ENCODE measurements at places on chromosomes 12 and 14.

DNA sequence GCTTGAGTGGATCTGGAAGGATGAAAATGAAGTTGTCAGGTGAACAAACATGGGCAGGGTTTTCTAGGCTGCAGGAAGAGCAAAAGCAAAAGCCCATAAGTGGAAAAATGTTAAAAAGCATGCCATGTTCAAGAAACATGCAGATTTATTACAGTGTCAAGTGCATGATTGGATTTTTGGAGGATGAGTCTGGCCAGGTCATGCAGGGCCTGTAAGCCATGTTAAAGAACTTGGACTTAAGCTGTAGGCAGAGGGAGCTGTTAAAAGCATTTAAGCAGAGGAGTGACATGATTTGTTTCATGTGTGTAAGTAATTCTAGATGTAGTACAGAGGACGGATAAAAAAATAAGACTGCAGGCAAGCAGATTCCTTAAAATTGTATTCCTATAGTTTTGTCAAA, 16.3 kb upstream of the SINHCAF start:
- no peak for DNase-seq

DNA sequence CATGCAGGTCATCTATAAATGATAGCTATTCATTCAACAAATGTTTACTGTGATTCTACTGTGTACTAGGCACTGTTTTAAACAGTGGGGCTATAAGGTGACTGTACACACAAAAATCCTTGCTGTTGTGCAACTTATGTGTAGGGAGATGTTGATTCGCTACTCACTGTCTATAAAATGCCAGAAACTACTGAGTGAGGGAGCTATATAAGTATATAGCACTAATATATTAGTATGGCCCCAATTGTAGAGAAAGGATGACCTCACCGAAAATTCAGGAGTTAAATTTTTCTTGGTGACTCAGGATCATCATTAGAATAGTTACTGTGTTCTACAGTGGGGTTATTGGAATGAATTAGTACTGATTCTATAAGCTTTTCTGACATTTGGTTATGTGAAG, 117.4 kb downstream of the TGFB3 start:
- DNase-seq, result no peak

DNA sequence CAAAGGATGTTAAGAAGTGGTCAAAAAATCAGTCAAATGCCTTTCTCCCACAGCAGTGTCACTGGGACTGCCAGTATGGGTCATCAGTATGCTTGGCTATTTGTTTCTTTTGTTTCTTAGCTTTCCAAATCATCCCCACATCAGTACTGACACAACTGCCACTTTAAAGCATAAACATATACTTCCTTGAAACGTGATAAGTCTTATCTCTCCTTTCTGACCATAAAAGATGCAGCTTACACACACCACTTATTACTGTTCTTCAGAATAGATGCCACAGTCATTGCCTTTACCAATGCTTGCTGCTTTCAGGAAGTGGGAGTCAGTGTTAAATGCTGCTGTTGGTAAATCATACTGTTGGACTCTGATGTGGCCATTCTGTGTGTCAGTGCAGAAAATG, 18.6 kb upstream of the GARIN2 start:
- no peak for DNase-seq

- no peak for DNase-seq
These were observed 15.4 kb upstream of the C12orf75 start for GRCh38 chr12:105315130-105315529.

DNA sequence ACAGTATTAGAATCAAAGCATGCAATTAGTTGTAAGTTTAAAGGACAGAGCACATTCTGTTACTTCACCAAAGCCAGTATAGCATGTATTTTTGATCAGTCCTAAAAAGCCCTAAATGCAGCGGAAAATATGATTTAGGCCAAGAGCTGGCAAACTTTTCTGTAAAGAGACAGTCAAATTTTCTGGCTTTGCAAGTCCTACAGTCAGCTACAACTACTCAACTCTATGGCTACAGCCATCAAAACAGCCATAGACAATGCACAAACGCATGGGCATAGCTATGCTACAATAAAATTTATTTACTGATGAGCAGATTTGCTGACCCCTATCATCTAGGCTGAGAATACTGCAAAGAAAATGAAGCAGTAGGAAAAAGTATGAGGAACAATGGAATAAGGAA, 52.9 kb downstream of the ATXN2 start:
- DNase-seq, result no peak

DNA sequence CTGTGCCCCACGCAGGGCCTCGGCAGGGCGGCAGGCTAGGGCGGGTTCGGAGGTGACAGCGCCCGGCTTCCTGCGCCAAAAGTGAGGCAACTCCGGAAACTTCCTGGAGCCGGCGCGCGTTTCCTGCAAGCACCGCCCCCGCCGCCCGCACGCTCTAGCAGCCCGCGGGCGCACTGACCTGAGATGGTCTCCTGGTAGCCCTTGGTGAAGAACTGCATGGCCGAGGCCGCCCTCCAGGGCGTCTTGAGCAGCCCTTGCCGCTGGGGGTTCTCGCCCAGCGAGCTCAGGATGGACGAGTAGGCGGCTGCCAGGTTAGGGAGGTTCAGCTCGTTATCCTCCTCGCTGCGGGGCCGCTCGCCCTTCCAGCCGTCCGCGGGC, 494 bp downstream of the GCH1 start:
- peak; percentile 46 for DNase-seq

GRCh38 chr12:2295941-2296461, 243.2 kb downstream of the CACNA1C start:
- DNase-seq, result no peak

GRCh38 chr14:56752428-56752827, 57.9 kb downstream of the OTX2 start:
- no peak for DNase-seq

DNA sequence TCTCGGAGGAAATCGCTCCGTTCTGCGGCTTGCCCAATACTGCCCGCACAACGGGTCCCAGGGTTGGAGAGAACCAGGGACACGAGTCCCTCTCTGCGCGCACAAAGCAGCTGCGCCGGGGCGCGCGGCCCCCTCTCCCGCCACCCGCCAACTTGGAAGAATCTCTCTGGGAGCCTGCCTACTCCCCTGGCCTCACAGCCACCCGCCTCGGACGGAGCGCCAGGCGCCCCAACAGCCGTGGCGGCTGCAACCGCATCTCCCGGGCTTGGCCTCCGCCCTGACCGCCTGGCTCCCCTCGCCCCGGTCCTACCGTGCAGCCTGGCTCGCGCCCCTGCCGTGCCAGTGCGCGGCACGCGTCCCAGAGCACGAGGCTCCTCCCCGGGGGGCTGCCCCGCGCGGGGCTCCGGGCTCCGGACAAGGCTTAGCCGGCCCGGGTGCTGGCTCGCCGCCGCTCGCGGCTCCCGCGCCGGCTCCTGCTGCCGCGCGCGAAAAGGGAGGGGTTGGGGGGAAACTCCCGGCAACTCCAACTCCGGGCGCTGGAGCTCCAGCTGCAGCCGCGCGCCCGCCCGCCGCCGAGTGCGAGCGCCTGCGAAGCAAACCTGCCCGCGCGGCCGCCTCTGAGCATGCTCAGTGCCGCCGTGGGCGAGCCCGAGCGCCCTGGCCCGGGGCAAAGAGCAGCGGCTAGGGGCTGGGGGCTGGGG, at the start of gene STXBP6:
STXBP6 (minus strand) TSS at position 580 of the 701 bp plus-strand sequence. CDS start 75,329 bp downstream, outside the sequence.
- DNase-seq, result peak; percentile 63

- no peak for DNase-seq
These were observed 19.5 kb downstream of the SNW1 start for GRCh38 chr14:77741438-77741837.

DNA sequence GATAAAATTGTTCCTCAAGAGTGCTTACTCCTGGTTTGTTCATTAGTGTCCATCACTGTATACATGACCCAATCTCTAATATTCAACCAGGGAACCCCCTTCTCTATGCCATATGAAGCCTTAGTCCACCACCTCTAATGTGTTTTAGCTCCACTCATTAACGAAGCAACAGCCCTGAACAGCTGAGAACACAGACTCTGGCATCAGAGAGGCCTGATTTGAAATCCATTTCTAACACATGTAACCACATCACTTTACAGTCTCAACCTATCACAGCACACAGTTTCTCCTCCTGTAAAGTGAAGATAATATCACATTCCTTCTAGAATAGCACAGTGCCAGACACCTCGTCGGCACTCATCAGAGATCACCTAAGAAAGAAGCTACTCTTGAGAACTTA, 64.3 kb downstream of the C2CD5 start:
- no peak for DNase-seq

GRCh38 chr12:13337791-13338190, 141.3 kb downstream of the EMP1 start:
- no peak for DNase-seq

DNA sequence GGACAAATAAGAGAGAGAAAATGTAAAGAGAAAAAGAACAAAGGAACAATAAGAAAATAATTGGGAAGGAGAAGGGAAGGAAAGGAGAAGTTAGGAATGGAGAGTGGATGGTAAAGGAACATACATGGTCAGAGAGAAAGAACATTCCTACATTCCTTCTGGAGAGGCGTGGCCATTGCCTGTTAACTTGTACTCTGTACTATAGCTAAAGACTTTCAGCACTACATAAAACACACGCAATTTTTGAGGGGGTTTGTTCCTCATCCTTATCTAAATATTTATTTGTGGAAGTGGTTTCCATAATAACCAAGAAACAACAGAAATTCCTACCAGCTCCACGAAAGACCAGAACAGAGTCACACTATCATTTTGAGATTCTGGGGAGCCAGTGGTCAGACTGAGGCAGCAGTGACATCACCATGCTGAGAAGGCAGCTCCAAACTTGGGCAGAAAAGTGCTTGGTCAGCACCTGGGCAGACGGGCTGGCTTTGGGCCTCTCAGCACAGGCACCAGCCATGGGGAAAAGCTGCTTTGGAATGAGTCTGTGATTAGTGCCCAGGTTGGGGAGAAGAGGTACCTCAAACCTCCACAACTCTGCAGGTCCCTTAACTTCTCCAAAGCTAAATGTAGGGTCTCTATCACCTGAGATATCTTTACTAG, 125.9 kb upstream of the NTF3 start:
- no peak for DNase-seq

DNA sequence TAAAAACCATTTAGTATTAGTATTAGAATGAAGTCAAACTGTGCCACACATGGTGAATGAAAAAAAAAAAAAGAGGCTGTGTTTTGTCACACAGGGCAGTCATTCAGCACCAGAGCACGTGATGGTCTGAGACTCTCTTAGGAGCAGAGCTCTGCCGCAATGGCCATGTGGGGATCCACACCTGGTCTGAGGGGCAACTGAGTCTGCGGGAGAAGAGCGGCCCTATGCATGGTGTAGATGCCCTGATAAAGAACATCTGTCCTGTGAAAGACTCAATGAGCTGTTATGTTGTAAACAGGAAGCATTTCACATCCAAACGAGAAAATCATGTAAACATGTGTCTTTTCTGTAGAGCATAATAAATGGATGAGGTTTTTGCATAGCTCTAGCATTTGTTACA, 12.2 kb upstream of the BDKRB1 start:
- no peak for DNase-seq

DNA sequence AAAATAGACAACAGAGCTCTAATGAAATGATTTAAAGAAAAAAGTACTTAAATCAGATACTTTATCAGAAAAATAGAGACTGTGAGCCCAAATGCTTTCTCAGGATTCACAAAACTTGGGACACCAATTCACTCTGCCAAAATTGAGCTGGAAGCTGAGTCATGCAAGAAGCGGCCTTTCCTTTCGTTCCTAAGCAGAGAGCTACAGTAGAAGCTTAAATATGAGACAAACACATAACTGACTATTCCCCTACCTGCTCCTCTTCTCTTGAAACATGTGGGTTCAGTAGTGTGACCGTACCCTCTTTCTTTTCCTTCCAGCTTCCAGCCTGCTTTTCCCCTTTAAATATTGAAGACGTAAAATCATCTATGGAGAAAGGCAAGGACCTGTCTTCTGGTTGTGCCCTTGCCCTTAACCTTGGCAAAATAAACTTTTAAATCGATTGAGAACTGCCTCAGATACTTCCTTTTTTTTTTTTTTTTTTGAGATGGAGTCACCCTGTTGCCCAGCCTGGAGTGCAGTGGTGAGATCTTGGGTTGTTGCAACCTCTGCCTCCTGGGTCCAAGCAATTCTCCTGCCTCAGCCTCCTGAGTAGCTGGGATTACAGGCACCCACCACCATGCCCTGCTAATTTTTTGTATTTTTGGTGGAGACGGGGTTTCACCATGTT, 4.4 kb upstream of the SDS start:
- no peak for DNase-seq

- no peak for DNase-seq
These were observed 183.1 kb downstream of the EMP1 start for GRCh38 chr12:13379531-13380188.

GRCh38 chr12:54700301-54700700, 52.1 kb upstream of the DCD start:
- no peak for DNase-seq

GRCh38 chr12:109016978-109017377, 3.9 kb downstream of the SVOP start:
- DNase-seq, result no peak

DNA sequence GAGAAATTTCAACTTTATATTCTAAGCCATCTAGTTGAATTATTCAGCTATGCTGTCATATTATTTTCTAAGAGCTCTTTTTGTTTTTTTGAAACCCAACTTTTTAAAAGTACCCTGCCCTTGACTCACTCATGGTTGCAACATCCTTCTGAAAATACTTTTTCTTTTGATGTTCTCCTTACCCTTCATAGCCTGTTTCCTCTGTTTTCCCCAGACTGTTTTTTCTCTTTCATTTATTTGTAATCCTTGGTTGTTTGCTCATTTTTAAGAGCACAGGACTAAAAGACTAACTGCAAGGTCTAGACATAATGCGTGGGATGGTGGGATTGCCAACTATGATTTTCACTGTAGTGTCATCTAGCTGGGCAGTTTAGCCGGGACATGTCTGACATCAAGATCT, 21.2 kb upstream of the CDKL1 start:
- no peak for DNase-seq

- DNase-seq, result no peak
These were observed 197.0 kb upstream of the C14orf180 start for GRCh38 chr14:104382361-104383087.

- DNase-seq, result no peak
These were observed 61.1 kb downstream of the IGF1 start for GRCh38 chr12:102419094-102419764.

DNA sequence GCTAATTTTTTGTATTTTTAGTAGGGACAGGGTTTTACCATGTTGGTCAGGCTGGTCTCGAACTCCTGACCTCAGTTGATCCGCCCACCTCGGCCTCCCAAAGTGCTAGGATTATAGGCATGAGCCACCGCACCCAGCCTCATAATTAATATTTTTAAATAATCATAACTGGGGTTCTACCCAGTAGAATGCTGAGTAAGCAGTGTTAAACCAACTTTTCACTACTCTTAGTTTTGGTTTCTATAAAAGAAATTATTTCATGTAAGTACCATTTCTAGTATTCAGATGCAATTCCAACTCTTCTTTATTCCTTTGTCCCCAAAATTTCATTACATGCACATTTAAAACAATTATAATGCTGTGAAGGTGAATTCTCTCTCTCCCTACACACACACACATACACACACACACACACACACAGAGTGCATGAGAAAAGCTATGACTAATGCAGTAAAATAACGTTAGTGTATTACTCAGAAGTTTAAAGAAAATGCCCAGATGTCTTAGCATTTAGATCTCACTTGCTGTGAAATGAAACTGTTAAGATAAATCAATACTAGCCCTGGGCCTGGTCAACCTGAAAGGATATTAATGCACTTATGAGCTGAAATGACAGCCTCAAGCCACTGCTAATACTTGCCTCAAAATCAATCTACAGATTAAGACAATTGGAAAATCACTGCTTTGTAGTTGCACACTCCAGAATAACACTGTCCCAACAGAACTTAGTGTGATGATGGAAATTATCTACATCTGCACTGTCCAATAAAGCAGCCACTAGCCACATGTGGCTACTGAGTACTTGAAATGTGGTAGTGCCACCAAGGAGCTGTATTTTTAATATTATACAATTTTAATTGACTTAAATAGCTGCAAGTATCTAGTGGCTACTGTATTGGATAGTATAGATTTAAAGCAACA, 36.0 kb downstream of the PTPN21 start:
- no peak for DNase-seq
